ENCODE measurements at places on chromosomes 1 and 21.
A peak's percentile ranks its signal among the peaks of the same experiment; 100 is the strongest.

DNA sequence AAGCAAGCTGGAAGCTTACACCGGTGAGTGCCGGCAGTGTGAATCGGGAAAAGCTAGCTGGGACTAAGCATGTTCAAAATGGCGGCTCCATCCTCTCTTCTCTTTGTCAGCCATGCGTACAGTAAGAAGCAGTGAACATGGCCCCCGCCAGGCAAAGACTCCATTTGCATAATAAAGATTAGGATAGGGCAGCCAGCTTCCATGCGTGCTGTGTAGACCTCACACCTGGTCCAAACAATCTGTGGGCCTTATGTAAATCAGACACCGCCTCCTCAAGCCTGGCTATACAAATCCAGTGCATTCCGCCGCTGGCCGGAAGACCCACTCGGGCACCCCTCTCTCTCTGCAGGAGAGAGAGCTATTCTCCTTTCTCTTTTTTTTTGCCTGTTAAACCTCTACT lies 150.3 kb downstream of the TIAM1 start:
- no peak for DNase-seq

DNA sequence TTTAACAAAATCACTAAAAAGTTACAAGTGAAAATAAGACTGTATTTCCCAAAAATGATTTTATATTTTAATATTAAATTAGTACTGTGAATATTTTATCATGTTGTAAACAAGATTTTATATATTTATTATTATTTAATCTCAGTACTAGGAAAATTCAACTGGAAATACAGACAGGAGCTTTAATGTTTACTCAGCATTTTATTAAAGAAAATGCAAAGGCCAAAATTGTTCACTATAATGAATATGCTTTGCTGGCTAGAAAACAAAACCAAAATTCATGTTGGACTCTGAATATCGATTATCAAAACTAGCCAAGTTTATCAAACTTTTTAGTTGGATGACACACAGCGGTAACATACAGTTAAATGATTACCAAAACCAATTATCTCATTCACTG lies 782.3 kb downstream of the AMY1C start:
- no peak for DNase-seq

DNA sequence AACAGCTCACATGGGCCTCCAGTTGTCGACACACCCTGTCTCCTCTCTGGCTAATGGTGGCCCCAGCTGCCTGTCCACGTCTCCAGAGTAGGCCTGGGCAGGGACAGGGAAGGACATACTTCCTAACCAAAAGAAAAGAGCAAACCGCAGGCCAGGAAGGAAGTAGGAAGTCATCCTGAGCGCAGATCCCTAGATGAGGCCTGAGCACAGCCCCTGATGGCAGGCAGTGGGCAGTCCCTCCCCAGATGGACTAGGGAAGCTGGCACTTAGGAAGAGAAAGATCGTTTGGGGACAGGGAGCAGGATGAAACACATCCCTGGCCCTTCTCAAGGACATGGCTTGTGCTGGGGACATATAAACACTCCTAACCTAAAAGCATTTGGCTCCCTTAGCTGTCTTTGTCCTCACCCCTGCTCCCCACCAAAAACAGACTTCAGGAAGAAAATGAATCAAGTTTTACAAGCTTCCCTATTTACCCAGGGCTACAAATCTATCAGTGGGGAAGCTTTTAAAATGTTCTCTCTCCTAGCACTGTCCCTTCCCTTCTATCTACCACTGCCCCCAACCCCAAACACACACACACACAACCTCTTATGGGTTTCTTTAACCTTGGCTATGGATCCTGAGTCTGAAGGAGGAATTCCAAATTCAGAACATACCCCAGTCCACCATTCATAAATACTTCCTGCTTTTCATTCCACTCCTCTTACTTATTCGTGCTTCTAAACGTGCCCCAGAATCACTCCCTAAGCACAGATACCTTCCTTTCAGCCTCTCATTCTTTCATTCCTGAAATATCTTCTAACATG lies 21.1 kb downstream of the SSBP3 start:
- no peak for DNase-seq

DNA sequence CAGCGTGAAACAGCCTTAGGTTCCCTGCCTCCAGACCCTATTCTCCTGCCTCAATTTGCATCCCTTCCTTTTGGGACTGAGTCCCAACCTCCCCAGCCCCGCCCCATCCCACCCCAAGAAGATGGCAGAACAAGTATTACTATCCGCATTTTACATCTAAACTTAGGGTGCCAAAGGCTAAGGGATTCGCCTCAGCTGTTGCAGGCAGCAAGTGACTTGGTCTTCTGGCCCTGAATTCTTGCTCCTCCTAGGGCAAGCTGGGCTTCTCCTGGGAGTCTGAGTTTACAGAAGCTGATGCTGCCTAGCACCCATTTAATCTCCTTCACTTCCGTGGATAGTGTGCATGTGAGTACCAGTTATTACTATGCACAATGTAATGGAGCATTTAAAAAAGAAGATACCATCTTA lies 161.3 kb upstream of the NR5A2 start:
- DNase-seq: no peak

GRCh38 chr1:64838486-64838885 lies 93.6 kb downstream of the RAVER2 start:
- DNase-seq: no peak

DNA sequence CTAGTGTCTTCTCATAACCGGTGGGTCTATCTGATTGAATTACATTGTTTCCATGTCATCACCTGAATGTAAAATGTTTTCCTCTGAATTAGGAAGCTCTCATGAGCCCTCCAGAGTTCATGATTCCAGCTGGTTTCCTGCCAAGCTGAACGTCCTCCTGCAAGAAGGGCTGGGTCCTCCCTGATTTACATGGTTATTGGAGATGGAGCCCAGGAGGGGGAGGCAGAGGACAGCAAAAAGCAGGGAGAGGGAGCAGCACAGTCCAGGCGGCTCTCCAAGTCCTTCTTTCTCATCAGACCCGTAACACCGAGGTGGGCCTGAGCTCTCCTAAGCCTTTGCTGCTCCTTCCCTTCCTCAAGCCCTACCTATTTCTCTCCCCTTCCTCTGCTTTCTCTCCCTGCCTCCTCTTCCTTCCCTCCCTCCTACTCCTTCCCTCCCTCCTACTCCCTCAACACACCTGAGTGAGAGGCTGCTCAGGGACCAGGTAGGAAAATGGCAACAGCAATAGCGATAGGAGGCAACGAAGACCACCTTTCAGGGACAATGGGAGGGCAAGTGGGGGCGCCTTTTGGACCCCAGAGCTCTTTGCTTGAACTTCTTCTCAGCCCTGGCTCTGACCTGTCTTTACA lies 265.9 kb downstream of the PRDM2 start:
- peak; percentile 78 for DNase-seq

DNA sequence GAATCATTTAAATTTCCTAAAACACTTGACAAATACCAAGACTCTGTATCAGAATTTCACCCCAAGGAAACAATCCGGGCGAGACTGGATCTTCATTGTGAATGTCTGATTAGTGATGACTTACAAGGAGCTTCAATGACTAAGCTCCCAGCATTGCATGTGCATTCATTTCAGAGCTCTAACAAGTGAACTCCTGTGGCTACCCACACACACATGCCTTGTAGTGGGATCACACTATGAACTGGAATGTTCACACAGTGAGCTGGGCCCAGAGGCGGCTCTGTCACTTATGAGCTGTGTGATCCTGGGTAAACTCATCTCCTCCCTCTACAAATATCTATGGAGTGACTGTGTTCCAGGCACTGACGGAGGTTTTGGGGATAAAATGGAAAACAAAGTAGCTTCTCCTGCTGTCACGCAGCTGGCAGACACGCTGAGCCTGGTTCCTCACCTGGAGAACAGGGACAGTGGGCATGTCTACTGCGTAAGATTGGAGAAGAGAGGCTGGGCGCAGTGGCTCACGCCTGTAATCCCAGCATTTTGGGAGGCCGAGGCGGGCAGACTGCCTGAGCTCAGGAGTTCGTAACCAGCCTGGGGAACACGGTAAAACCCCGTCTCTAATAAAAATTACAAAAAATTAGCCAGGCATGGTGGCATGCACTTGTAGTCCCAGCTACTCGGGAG lies 56.9 kb downstream of the CLSTN1 start:
- DNase-seq: no peak

DNA sequence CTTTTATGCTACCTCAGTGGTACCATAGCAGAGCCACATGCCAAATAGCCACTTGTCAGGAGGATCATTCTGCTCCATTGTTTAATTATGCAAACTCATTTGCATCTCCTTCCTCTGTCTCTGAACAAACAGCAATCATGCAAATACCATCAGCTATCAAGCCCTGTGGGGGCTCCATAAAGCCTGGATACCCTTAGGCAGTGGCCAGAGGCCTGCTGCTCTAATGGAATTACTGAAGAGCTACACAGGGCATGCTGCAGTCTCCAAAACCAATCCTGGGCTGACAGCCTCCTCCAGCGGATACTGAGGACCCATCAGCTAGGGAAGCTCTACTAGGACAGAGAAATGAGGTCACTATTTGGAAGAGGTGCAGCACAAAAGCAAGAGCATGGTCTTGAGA lies 376.3 kb downstream of the KCNH1 start:
- no peak for DNase-seq

GRCh38 chr1:153832293-153832692 lies 57.1 kb downstream of the SLC27A3 start:
- no peak for DNase-seq

GRCh38 chr1:21674957-21675356 lies 5.8 kb upstream of the RAP1GAP start:
- DNase-seq: no peak
